ENCODE measurements at places on chromosomes 1 and 21.

DNA sequence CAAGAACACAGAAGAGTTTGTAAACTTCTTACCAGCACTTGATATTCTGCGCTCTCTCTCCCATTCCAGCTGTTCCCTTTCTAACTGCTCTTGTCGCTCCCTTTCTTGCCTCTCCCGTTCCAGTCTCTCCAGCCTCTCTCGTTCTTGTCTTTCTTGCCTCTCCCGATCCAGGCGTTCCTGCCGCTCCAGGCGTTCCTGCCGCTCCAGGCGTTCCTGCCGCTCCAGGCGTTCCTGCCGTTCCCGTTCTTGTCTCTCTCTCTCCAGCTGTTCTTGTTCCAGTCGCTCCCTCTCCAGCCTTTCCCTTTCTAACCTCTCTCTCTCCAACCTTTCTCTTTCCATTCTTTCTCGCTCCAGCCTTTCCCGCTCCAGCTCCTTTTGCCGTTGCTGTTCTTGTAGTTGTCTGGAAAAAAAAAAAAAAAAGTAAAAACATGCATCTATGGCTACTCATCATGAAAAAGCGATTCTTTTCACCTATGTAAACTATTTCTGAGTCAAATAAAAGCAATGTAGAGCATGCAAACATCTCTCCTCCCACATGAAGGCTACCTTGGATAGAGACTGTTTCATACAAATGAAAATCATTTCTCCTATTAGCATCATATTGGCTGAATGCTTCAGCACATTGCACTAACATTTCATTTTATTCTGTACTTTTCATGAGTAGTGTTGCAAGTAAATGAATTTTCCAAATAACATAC, 91.5 kb upstream of the LBR start:
- no peak for DNase-seq

DNA sequence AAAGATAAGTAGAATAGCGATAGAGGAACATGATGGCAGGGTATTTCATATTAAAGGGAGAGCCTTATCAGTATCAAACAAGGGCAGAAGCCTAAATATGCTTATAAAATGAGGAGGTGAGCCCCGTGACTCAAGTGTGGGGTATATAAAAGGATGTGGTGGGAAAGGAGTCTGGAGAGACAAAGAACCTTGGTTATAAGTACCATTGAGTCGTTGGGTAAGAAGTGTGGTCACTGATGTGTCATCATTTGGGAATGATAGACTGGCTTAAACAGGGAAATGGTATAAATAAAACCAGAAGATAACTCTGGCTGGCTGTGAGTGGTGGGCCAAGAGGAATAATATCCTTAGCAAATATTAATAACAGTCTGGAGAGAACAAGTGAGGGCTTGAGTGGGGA, 10.9 kb upstream of the CD5L start:
- DNase-seq: no peak

DNA sequence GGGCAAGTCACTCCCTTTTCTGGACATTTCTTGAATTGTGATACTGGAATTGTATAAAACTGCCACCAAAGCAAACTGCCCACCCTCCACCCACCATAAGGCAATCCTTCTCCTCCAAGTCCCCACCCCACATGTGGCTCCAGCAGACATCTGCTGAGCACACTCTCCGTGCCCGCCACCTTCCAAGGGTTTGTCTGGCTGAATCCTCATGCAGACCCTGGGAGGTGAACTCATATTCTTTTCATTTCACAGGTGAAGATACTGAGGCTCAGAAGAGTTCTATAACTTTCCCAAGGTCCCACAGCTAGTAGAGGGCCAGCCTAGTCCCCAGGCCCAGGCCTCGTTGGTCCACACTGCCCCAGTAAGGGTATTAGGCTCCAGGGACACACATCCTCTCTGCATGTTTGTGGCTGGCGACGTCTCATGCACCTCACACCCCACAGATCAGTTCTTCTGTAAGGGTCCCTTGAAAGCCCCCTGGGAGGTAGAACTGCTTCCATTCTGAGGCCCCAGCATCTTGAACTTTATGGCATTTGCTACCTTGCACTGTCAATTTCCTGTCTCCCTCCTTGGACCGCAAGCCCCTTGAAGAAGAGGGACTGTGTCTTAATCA, 14.1 kb downstream of the CNTN2 start:
- DNase-seq: no peak

DNA sequence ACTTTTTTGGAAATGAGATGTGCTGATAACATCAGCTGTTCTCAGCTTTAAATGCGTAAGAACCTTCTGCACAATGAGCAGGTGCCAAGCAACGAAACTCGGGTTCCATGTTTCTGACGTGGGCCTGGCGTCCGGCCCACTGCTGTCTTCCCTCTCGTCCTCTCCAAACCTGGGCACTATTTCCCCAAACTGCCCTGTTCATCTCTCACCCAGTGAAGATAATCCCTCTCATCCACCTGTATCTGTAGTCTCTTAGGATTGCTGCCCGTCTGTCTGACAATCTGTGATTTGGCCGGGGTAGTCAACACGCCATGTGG, 50.1 kb upstream of the CNTN2 start:
- no peak for DNase-seq

GRCh38 chr21:33944185-33944763, 28.7 kb upstream of the ATP5PO start:
- no peak for DNase-seq

DNA sequence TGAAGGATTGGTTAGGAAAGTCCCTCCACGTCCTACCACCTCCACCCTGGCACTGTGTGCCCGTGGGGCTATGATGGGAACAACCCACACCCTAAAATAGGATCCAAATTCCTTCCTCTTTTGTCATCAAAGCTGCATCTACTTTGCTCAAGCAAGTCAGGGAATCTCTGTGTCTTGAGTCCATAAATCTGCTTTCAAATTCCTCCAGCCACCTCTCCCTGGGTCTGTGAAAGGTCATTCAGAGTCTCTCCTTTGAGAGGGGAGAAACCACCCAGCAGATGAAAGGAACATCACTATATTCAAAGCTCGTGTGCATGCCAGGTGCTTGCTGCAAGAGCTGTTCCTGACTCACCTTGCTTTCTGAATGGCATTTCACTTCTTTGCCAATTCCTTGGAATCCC, 243.6 kb downstream of the TM2D1 start:
- DNase-seq: no peak

DNA sequence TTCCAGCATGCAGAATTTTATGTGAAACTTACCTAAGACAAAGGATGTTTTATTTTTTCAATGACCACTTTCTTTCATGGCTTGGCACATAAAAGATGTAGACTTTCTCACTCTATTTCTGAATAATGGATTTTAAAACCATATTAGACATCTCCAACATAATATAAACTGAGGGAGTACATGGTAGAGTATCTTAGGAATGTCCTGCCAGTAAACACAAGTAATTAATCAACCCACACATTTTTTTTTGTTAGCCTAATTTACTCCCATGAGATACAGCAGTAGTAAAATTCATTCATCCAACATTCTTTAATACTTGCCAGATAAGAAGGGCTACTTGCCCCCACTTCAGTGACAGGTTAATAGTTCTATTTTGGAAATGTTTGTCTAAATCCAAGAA, 235.4 kb upstream of the ADAMTS5 start:
- no peak for DNase-seq

- no peak for DNase-seq
These were observed 37.8 kb downstream of the XCL1 start for GRCh38 chr1:168614235-168614634.

DNA sequence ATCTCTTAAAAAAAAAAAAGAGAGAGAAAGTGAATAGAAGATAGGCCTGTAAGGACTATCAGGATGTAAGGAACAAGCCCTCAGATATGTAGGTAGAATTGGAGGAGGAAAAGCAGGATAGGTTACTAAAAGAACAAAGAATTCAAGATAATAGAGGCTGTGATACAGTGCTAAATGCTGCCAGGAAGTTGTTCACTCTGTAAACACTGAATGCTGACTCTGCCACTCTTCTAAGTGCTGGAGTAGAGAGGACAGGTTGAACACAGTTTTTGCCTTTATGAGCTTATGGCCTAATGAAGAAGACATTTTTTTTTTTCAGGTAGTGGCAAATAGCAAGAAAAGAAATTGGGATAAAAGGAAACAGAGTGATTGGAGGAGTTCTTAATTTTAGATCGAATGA, 90.6 kb upstream of the ZNF678 start:
- no peak for DNase-seq

GRCh38 chr21:42081931-42082381, 10.8 kb downstream of the UMODL1 start:
- no peak for DNase-seq

DNA sequence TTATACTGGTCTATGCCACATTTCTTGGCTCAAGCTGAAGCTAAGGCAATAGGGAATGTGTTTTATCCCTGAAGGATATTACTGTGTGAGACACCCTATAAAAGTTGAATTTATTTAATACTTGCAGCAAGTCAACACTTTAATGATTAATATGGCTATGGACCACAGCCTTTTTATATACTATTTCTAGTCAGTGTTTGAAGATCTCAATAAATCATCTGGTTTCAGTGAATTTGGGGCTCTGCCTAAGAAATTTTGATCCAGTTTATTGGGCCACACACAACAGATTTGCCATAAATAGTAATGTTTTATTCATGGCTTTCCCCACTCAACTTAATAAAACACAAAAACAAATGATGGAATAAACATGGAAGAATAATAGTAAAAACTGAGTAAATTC, 698.3 kb downstream of the ADGRL2 start:
- DNase-seq: no peak

- no peak for DNase-seq
These were observed 607.9 kb upstream of the TMPRSS15 start for GRCh38 chr21:19011451-19011850.

DNA sequence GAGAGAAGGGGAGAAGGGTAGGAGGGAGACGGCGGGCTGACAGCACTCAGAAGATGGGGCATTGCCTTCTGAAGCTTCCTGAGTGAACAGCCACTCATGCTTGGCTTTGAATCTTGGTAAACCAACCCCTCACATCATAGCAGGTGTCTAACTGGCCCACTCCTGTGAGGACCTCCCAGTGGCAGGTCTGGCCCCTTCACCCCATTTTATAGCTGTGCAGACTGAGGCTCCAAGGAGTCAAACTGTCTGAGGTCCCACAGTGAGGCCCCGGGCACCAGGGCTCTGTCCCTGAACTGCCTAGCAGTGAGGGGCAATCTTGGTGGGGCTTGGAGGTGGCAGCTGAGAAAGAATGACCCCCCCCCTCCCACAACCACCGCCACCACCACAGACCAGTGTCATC, 41.0 kb downstream of the SDC3 start:
- no peak for DNase-seq

DNA sequence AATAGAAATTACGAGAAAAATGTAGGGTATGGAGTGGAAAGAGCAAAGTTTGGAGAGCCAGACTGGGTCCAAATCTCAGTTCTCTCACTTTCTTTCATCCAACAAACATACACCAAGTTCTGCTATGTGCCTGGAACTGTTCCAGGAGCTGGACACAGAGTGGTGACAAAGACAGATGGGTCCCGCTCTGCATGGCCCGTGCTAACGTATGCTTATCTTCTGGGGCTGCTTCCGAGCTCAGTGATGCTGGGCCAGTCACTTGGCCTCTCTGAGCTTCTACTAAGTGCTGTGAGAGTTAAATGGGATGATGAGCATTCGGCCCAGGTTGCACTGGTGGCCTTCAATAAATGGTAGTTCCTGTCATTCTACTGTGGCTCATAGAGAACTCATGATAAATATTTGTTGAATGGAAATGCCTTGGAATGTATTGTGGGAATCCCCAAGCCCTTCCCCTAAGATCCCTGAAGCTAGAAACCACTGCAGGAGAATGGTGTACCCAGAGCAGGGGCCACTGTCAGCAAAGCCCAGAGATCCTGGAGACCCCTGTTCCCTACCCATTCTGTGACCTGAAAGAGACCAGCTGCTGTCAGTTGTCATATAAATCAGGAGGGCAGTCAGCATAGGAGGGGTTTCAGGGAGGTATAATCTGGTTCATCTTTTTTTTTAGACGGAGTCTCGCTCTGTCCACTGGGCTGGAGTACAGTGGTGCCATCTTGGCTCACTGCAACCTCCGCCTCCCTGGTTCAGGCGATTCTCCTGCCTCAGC, 3.8 kb downstream of the LEMD1 start:
- DNase-seq: no peak

- no peak for DNase-seq
These were observed 7.5 kb downstream of the DISP3 start for GRCh38 chr1:11486231-11487009.

GRCh38 chr1:97144527-97144926, 422.9 kb downstream of the PTBP2 start:
- DNase-seq: no peak

GRCh38 chr21:37435120-37435519, 68.5 kb downstream of the DYRK1A start:
- DNase-seq: no peak

- DNase-seq: no peak
These were observed 376.4 kb upstream of the LRRC7 start for GRCh38 chr1:69191335-69191734.
